Stimulated activated CD4-positive, alpha-beta T cell treated with anti-CD3 and anti-CD28 coated beads, Interleukin-4, amount 100 ng/mL, for 24 hours (primary cell): ENCODE measurements at places on chromosomes 12 and 14.

DNA sequence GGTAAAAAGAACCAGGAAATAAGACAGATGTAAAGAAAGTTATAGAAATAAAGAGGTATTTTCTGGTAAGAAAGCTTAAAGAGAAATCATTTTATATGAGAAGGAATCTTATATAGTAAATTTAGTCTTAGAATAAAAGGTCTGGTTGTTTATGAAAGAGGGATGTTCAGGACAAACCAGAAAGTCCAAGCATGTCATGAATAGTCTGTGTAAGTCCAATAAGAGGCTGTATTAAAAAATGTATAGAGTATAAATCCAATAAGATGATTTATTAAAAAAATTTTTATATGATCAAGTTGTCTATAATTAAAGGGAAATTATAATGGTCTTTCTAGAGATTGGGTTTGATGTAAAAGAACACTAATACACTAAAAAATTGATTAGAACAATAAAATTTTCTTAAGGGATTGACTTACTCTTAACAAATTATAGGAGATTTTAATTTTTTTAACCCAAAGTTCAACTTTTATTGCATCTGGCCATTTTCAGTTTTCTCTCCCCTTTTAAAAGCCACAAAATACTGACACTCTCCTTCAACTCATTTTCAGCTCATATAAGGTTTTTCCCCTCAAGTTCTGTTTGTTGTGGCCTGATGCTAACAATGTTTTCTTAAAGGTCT lies 35.1 kb downstream of the ST8SIA1 start:
- DNase-seq = no peak

GRCh38 chr14:75342762-75343599 lies 64.4 kb downstream of the FOS start:
- DNase-seq = no peak

- no peak for DNase-seq
Observed at GRCh38 chr14:103384450-103385151, 614 bp upstream of the MARK3 start.

DNA sequence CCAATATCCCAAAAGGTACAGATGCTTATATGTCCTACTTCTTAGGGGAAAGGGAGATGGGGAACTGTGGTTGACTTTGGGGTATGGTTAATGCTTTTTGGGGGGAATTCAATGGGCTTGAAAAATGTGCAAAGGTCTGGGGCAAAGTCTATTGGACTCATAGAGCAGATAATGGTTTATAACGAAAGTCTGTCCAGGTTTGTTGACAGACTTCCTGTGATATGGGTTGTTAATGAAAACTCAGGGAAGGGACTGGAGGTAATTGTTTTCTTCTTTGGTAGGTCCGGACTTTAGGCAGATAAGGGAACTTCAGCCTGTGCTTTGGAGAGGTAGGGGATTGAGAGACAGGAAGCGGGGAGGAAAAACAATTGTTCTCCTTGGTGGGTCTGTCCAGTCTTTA lies 46.2 kb upstream of the LTA4H start:
- no peak for DNase-seq

DNA sequence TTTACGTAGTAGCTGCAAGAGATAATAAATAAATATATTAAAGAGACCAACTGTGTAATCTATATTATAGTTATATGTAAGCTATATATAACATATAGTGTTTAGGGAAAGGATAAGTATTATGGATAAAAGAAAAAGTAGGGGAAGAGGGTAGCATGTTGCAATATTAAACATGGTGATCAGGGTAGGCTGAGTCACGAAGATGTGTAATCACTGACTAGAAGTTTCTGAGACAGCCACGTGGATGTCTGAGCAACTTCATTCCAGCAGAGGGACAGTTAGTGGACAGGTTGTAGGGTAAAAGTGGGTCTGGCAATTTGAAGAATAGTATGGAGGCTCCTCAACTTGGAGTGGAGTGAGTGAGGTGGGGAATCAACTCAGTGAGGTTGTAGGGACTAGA lies 109.7 kb downstream of the ANO4 start:
- DNase-seq = no peak

- DNase-seq = no peak
Observed at GRCh38 chr14:74886001-74886400, 4.3 kb downstream of the DLST start.

DNA sequence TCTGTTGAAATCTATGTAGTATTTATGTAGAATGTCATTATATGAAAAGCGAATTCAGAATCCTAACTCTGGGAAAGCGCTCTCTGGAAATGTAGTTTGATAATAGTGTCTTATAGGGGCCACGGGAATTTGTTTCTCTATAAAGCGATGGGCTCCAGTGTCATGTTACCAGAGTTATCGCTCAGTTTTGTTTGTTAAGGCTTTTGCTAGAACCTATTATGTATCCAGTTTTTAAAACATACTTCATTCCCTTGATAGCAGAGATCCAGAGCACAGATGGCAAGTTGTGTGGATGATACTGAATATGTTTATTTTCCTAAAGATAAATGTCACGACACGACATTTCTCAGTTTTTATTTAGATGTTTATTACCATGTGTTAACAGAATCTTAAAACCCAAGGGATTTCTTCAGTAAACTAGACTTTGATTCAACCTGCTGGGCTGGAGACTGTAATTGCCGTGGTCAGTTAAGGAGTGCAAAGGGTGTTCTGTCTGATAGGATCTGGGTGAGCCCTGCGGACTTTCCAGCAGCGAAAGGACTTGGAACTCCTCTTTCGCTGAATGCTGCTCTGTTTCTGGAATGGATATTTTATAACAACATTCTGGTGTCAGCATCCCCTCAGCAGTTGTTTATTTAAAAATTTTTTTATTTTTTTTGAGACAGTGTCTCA lies 1.7 kb upstream of the DNAH10 start:
- DNase-seq = no peak
